NT2/D1 (cell line): ENCODE measurements at places on chromosomes 6 and 20.

DNA sequence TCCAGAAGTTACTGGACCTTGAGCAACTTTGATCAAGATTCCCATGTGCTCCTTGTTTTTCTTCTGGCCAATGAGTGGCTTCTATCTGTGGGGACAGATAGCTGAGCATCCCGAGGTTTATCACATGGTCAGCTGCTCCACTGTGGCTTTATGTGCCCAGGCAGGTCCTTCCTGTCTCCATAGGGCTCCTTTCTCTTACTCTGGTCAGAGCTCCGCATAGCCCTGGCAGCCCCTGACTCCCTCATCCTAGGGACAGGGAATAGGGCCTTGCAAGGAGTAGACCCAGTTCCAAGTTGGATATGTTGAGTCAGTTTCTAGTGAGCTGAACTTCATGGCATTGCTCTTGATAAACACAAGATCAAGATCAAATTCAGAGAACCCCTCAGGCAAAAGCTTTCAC lies 6.4 kb upstream of the MAS1L start:
- DNase-seq = no peak

- DNase-seq = no peak
These were observed 422.6 kb downstream of the QKI start for GRCh38 chr6:163836876-163837690.

DNA sequence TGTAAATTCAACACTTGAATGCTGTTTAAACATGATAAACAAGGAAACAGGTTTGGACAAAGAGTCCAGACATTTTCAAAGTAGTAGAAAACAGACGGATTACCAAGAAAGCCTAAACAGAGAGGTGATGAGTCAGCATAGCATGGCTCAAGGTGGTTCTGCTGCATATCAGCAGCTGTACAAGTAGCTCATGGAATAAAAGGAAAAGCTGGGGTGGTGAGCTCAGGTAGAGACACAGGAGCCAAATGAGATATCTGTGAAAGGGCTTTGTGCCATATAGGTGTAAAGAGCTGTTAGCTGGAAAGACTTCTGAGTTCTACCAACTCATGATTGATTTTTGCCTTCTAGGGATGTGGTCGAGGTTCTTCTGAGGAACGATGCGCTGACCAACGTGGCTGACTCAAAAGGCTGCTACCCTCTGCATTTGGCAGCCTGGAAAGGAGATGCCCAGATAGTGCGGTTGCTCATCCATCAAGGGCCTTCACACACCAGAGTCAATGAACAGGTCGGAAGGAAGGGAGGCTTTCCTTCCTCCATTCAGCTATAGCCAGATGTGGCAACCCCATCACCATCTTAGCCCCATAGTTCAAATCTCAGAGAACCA lies 80.7 kb downstream of the ANKS1A start:
- no peak for DNase-seq

GRCh38 chr20:22402550-22402949 lies 181.8 kb downstream of the FOXA2 start:
- DNase-seq = no peak

GRCh38 chr6:142740449-142740848 lies 204.5 kb downstream of the HIVEP2 start:
- DNase-seq = no peak

DNA sequence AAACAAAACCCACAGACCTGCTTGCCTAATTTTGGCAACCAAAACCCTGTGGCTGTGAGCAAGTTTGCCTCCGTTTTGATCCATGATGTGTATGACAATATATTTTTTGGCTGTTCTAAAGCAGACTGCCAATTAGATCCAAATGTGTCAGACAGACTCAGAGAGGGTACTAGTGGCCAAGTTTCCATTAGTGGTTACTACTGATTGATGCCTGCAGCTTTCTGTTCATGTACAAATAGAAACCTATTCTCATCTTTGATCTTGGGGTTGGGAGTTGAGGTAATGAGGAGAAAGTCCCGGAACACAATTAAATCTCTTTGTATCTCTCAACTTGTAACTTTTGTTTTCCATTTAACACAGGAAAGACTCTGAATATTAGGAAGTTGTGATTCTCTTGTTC lies 100.9 kb downstream of the RNF144B start:
- no peak for DNase-seq

- no peak for DNase-seq
These were observed 73.3 kb downstream of the TFAP2A start for GRCh38 chr6:10341605-10342004.

GRCh38 chr6:134593887-134594286 lies 276.0 kb upstream of the SGK1 start:
- DNase-seq = no peak

GRCh38 chr6:63371104-63371715 lies 51.4 kb upstream of the LGSN start:
- no peak for DNase-seq

- DNase-seq = no peak
These were observed 167.1 kb downstream of the KIF6 start for GRCh38 chr6:39558079-39558478.

DNA sequence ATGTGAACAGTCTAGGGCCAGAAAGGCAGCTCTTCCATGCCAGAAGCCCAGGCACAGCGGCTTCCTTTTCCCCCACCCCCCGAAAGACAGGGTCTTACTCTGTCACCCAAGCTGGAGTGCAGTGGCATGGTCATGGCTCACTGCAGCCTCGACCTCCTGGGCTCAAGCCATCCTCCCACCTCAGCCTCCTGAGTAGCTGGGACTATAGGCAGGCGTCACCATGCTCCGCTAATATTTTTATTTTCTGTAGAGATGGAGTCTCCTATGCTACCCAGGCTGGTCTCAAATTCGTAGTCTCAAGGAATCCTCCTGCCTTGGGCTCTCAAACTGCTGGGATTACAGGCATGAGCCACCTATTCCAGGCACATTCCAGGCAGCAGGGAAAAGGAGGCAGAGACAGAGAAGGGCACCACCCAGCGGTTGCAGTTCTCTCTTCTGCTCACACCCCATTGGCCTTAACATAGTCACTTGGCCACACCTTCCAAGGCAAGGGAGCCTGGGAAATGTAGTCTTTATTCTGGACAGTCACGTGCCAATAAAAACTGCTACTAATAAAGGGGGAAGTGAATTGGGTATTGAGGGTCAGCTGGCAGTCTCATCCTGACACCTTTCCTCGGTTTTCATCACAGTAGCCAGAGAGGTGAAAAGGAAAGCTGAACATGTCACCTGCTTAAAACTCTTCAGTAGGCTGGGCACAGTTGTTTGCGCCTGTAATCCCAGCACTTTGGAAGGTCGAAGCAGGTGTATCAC lies 205.9 kb downstream of the ZMYND8 start:
- DNase-seq = peak; percentile 89

DNA sequence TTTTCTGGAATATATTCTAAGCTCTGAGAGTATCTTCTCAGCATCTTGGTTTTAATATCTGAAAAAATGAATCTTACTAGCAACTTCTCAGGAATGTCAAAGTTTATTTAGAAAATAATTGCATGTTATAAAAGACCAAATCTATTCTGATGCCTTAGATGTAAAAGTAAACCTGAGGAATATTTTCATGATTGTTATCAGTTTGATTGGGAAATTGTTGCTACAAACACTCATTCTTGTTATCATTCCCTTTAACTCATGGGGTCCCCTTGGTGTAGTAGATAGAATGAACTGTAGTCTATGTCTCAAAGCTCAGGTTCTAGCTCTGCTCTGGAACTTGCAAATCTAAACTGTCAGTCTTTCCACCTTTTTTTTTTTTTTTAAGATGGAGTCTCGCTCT lies 50.0 kb downstream of the SNRNP48 start:
- DNase-seq = no peak

- peak; percentile 20 for DNase-seq
These were observed 116.1 kb upstream of the TRAF3IP2 start for GRCh38 chr6:111721753-111722154.
